ENCODE measurements at places on chromosomes 5 and 9. TPM values are rescaled to one million over a fixed set of nuclear protein-coding genes. Genes with fewer than 3 reads are reported as not detected.

The ROR2 gene
- total RNA-seq: 67.6 TPM

The C9orf153 gene
- total RNA-seq: 0.82 TPM

The CDH9 gene
- not detected for total RNA-seq

The ADGRD2 gene
- 0.76 TPM for total RNA-seq

The PCDHA4 gene
- total RNA-seq: 0.88 TPM

DNA sequence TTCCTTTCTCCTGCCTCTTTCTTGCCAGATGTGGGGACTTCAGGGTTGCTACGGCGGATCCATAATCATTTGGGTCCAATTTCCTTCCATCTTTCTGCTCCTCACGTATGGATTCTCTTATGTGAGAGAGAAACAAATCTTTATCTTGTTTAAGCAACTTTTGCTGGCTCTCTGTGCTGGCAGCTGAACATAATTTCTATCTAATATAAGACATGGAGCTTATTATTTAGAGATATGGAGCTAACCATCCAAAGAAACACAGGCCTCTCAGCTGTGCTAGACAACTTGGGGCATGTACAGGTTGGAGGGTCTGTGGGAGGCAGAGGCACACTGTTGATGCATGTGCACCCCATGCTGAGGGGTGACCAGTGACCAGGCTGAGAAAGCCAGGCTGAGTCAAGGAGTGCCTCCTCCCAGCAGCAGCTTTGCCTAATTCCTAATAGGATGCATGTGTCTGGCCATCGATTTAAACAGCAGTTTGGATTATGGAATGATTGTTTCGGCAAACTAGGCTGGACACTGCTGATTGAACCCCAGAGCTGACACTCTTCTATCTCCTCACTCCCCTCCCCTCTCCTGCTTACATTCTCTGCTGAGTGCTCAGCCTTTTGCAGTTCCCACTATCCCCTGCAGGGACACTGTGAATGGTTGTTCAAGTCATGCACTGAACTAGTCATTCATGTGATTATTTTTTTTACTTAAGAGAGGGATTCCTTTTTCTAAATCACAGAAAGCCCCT lies 195.8 kb downstream of the ERCC6L2 start:
- H3K27ac ChIP-seq: no peak overlapping the region
- H3K36me3 ChIP-seq: no peaks in the 10 kb centered on the region
- no peaks in the 10 kb centered on the region for H3K27me3 ChIP-seq

DNA sequence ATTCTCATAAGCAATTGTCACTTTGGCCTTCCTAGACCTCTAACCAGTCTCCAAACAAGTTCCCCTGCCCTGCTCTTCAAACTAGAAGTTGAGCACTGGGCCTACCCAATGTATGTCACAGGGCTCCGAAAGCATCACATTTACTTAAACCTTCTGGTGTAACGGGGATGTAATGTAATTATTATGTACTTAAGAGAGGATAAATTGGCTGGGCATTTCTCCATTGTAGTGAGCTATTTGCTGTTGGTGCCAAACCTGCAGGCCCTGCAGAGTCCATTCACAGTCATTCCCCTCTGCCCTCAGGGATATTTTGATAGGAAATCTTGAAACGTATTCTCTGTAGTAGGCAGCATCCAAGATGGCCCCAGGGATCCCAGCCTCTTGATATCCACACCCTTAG lies 64.2 kb upstream of the GNE start:
- no peak for DNase-seq
- no peak overlapping the region for H3K4me3 ChIP-seq
- no peaks in the 10 kb centered on the region for H3K36me3 ChIP-seq
- no peaks in the 10 kb centered on the region for H3K4me1 ChIP-seq

GRCh38 chr5:56850423-56850822 lies 35.1 kb downstream of the MAP3K1 start:
- no peak overlapping the region for H3K27ac ChIP-seq
- H3K36me3 ChIP-seq: no peaks in the 10 kb centered on the region
- H3K4me3 ChIP-seq: no peak overlapping the region

DNA sequence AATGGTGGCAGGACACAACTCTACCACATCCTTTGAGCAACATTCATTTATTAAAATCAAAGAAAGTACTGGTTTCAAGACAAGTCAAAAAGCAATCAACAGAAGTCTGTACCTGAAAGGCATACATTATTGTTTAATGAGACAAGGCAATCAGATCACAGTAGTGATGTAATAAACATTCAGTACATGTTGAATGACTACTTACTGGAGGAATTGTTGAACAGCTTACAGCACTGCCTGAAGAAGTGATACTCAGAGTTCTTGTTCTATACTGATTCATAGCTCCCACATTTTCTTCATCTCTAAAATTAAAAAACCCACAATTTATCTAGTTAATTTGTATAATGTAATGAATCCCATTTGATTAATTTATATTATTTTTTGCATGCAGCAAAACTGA lies 18.2 kb downstream of the RIOK2 start:
- no peaks in the 10 kb centered on the region for H3K4me1 ChIP-seq
- H3K27me3 ChIP-seq: no peaks in the 10 kb centered on the region
- H3K27ac ChIP-seq: no peak overlapping the region
- no peak for DNase-seq

GRCh38 chr9:75198436-75198835 lies 110.1 kb downstream of the OSTF1 start:
- H3K27ac ChIP-seq: no peak overlapping the region
- DNase-seq: no peak
- no peak overlapping the region for H3K4me3 ChIP-seq
- H3K27me3 ChIP-seq: no peaks in the 10 kb centered on the region

GRCh38 chr5:103929338-103930013 lies 366.9 kb upstream of the NUDT12 start:
- H3K27ac ChIP-seq: no peak overlapping the region
- no peak overlapping the region for H3K4me3 ChIP-seq
- DNase-seq: no peak
- no peaks in the 10 kb centered on the region for H3K4me1 ChIP-seq
- no peaks in the 10 kb centered on the region for H3K36me3 ChIP-seq

- H3K27ac ChIP-seq: no peak overlapping the region
- no peaks in the 10 kb centered on the region for H3K4me1 ChIP-seq
- no peaks in the 10 kb centered on the region for H3K36me3 ChIP-seq
- H3K27me3 ChIP-seq: no peaks in the 10 kb centered on the region
- no peak for DNase-seq
- H3K4me3 ChIP-seq: no peak overlapping the region
Measured at GRCh38 chr9:11663913-11664312, 1029.3 kb upstream of the TYRP1 start.

DNA sequence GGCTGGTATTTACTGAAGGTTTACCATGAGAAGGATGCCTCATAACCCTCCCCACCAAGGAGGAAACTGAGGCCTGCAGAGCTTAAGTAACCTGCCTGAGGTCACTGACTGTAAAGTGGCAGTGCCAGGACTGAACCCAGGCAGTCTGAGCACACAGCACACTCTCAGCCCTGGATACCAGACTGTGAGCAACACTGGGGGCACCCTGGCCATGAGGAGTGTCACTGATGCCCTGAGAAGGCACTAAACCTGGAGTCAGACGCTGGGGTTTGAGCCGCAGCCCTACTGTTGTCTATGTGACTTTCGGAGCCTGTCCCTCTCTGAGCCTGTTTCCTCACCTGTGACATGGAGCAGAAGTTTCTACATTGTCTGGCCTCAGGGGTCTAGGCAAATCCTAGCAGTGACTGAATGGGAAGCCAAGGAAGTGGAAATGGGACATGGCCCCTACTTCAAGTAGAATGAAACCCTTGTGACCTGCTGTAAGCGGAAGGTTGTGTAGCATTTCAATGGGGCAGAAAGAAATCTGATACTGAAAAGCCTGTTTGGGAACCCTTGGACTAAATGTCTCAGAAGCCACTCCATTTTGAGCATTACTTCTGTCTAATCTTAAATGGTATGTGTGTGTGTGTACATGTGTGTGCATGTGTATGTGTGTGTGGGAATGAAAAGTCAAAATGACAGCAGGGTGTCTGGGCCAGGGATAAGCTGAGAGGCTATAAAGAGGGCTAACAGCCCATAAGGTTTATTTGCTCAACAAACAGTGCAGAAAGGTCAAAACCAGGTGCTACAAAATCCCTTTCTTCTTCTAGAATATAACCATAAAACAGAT lies 36.0 kb downstream of the B4GALT1 start:
- no peaks in the 10 kb centered on the region for H3K4me1 ChIP-seq
- H3K27me3 ChIP-seq: no peaks in the 10 kb centered on the region
- no peak for DNase-seq
- no peak overlapping the region for H3K27ac ChIP-seq
- no peak overlapping the region for H3K4me3 ChIP-seq

- no peak overlapping the region for H3K27ac ChIP-seq
- no peak overlapping the region for H3K4me3 ChIP-seq
- no peaks in the 10 kb centered on the region for H3K4me1 ChIP-seq
- no peaks in the 10 kb centered on the region for H3K27me3 ChIP-seq
Measured at GRCh38 chr9:34440017-34440416, 18.4 kb downstream of the FAM219A start.

DNA sequence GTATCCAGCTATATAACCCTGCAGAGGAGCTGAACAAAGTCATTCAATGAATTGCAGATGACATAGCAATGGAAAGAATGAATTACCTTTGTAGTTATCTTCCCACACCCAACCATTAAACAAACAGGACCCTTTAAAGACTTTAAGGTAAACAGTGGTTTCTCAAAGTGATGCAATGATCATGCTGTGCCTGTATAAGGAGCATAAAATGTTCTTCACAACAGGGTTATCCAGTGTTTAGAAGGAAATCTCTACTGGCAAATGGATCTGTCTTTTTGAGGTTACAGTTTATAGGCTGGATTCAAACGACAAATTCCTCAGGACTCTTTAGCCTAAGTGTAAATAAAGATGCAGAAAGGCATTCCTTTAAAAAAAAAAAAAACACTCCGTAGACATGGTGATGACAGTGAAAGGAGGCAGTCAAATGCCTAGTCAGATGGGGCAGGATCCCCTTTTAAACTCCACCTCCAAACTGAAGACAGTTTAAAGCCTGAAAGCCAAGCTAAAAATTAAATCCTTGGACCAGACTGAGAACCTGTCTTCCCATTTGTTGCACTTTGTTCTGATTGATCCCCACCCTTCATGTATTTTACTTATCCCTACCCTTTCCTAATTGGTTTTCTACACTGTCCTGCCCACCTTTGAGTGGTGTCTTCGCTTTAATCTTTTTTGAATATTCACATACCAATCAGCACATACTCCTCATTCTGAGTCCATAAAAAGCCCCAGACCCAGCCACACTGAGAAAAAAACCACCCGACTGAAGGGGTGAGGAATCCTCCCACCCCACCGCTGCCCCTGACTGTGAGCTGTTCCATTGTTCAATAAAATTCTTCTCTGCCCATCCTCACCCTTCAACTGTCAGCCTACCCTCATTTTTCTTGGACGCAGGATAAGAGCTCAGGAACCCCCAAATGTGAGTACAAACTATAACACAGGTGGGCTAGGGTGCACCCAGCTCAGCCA lies 761.3 kb upstream of the DMAC1 start:
- no peaks in the 10 kb centered on the region for H3K4me1 ChIP-seq
- H3K27ac ChIP-seq: no peak overlapping the region
- no peaks in the 10 kb centered on the region for H3K27me3 ChIP-seq
- H3K36me3 ChIP-seq: no peaks in the 10 kb centered on the region

- no peaks in the 10 kb centered on the region for H3K27me3 ChIP-seq
- no peak overlapping the region for H3K4me3 ChIP-seq
- H3K36me3 ChIP-seq: no peaks in the 10 kb centered on the region
- no peaks in the 10 kb centered on the region for H3K4me1 ChIP-seq
- peak; percentile 17 for DNase-seq
Measured at GRCh38 chr9:137457406-137458193, 1.5 kb downstream of the NSMF start.

DNA sequence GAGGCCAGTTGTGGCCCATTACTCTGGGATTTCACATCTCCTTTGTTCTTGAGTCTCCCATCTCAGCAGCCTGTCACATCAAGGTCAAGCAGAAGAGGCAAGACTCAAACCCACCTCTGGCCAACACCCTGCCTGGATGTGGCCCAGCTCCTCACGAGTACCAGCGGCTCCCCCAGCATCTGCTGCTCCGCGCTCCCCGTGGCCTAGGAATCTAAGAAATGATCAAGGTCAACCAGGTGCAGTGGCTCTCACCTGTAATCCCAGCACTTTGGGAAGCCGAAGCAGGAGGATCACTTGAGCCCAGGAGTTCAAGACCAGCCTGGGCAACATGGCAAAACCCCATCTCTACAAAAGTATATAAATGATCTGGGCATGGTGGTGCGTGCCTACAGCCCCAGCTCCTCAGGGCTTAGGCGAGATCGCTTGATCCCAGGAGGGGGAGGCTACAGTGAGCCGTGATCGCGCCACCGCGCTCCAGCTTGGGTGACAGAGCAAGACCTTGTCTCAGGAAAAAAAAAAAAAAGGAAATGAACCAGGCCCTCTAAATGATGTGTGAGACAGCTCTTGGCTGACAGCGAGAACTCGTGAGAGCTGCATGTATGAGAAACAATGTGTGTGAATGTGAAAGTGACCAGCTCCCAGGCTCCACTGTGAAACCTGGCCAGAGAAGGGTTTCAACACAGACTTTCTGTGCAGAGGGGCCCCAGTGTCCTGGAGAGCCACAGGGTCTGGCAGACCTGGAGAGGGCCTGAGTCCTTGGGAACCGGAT lies 61.6 kb upstream of the ANGPTL2 start:
- peak overlapping the region; percentile 99 for H3K27ac ChIP-seq
- DNase-seq: peak; percentile 87
- no peaks in the 10 kb centered on the region for H3K36me3 ChIP-seq
- H3K4me3 ChIP-seq: no peak overlapping the region
- H3K27me3 ChIP-seq: no peaks in the 10 kb centered on the region

GRCh38 chr9:80890124-80890523 lies 799.2 kb downstream of the TLE1 start:
- no peak overlapping the region for H3K4me3 ChIP-seq
- no peak for DNase-seq
- H3K27ac ChIP-seq: no peak overlapping the region
- H3K4me1 ChIP-seq: no peaks in the 10 kb centered on the region
- no peaks in the 10 kb centered on the region for H3K36me3 ChIP-seq

DNA sequence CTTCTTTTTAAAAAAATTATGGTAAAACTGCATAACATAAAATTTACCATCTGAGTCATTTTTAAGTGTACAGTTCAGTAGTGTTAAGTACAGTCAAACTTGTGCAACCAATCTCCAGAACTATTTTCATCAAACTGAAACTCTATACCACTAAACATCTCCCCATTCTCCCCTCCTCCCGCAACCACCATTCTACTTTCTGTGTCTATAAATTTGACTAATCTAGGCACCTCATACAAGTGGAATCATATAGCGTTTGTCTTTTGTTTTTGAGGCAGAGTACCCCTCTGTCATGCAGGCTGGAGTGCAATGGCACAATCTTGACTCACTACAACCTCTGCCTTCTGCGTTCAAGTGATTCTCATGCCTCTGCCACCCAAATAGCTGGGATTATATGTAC lies 24.0 kb upstream of the EBF1 start:
- no peak for DNase-seq
- H3K4me3 ChIP-seq: no peak overlapping the region
- H3K27me3 ChIP-seq: no peaks in the 10 kb centered on the region
- H3K27ac ChIP-seq: no peak overlapping the region
- no peaks in the 10 kb centered on the region for H3K36me3 ChIP-seq
